Ecto neural progenitor cell (in vitro differentiated cells): ENCODE measurements at places on chromosomes 2 and 18.
A peak's percentile ranks its signal among the peaks of the same experiment; 100 is the strongest.

GRCh38 chr2:110872521-110872920, 140.1 kb downstream of the ACOXL start:
- DNase-seq: no peak

- no peak for DNase-seq
Measured at GRCh38 chr2:3449936-3450335, 69.4 kb downstream of the ADI1 start.

DNA sequence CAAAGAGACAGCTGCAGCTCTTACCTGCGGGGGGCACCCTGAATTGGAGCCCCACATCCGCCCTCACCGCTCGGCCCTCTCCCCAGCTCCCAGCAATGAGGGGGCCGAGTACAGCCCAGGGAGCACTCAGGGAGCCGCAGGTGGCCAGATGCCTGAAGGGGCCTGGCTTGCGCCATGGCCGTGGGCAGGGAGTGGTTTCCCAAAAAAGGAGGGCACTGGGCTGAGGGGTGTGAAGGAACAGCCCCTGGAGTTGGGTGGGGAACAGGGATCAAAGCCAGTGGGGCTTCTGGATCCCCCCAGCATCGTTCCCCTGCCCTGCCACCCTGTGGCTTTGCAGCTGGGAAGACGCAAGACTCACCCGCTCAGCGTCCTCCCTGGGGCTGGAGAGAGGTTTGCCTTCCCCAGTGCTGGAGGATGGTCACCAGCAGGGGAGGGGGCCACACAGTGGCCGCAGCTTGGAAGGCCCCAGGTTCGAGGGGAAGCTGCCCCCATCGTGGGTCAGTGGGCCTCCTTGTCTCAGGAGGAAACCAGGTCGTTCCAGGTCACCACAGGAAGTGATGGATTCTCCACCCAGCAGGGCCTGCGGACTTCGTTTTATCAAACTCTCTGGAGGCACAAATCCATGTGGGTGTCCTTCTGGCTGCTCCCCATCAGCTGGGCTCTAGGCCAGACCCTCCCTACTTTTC, 68.2 kb upstream of the HPCAL1 start:
- DNase-seq: no peak

DNA sequence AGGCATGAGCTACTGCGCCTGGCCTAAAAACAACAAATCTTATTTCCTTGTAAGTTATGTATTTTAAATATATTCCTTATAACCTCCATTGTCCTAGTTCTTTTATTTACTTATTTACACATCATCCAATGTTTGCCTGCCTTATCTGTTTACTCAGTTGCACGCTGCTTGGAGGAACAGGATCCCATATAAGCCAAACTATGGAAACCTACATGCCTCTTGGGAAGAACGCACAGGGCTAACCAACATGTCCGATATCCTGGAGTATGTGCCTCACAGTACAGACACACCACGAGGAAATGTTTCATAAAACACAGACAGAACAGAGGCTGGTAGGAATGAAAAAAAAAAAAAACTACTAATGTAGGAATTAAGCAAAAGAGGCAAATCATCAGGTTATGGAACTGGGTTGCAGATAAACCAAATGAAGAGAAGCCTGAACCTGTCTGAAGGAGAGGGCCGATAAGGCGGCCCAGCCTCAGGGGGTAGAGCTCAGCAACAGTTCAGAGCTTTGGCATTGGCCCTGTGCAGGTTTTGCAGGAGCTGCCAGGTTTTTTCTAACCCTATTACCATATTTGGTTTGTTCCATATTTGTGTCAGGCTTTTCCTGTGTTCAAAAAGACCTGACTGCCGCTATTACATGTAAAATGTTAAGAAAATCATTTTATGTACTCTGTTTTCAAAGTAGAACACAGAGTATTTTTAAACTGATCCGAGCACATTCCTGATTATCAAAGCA, 19.9 kb upstream of the SP3 start:
- DNase-seq: no peak

- DNase-seq: no peak
Measured at GRCh38 chr2:39736640-39737039, 42.4 kb downstream of the THUMPD2 start.

GRCh38 chr18:48391868-48392267, 17.3 kb downstream of the ZBTB7C start:
- DNase-seq: peak; percentile 19

GRCh38 chr2:69580486-69580885, 63.1 kb downstream of the AAK1 start:
- no peak for DNase-seq

DNA sequence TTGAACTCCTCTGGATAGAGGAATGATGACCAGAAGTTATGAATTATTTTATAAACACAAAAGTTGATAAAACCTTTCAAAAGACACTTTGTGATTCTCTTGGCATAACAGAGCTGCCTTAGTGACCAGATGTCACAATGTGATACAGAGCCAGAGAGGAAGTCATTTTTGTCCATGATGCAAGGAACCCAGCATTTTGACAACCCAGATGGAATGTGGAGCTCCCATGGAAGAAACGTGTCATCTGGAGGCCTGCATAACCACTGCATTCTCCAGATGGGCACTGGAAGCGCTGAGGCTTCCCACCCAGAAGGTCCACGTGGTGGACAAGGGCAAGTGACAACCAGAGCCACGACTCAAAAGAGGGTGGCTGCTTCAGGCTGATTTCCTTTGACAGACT, 30.1 kb downstream of the HRH4 start:
- DNase-seq: no peak

DNA sequence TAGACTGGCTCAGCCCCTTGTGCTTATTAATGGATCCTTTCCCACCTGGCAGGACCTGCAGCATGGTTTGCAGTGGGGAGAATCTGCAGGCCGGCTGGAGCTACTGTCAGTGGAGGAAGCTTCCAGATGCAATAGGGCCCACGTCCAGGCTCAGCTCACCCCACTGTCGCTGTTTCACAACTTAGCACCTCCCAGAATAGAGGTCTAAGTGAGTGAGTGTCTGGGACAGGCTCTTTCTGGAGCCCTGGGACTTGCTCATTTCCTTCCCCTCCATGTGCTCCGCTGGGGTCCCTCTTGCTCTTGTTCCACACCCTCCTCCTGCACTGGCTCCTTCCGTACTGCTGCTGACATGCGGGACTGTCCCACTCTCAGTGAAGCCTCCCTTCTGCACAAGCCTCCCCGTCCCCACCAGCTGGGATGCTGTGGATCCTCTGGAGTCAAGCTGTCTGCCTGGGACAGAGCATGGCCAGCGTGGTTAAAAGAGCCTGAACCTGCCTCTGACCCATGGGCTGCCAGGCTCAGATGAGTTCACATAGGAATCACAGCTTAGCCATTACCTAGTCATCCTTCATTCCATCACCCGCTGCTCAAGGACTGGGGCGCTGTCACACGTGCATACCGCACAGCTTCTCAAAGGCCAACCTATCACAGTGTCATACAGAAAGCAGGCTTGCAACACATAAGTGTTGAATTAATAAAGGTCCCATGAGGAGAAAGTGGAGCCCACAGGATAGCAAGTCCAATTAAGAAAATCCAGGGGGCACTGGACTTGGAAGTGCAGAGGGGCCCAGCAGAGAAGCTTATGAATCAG, 135.9 kb downstream of the ACKR3 start:
- no peak for DNase-seq

DNA sequence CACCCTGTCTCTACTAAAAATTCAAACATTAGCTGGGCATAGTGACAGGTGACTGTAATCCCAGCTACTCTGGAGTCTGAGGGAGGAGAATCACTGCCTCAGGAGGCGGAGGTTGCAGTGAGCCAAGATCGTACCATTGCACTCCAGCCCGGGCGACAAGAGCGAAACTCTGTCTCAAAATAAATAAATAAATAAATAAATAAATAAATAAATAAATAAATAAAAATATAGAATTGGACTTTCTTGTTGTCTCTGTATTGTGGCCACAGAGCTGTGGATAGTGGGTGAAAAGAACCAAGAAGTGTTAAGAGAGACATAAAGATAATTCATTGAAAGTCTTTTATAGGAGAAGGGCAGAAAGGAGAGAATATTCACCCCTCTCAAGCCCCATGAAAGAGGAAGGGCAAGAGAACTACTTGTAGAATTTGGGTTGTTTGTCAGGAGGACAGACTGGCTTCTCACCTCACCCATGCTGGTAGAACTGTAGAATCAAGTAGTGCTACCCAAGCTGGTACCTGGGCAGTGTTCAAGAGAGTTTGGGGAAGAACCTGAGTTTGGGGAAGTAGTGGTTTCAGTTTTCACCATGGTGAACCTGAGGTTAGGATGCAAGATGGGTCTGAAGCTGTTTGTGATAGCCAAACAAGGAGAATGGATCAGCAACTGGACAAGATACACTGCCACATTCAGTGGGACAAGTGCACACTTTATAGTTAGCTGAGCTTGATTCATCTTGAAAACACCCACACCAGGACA, 256.5 kb downstream of the CD226 start:
- DNase-seq: no peak

DNA sequence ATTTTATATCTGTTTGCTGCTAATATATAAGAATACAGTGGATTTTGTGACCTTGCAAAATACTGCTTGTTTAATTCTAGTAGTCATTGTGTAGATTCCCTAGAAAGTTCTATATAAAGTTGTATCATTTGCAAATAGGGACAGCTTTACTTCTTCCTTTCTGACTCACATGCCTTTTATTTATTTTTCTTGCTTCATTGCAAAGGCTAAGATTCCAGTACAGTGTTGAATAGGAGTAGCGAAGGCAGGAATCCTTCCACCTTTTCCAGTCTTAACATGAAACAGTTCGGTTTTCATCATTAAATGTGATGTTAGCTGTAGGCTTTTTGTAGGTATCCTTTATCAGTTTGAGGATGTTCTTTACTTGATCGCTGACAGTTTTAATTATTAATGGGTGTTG, 58.1 kb downstream of the DGKD start:
- DNase-seq: no peak

DNA sequence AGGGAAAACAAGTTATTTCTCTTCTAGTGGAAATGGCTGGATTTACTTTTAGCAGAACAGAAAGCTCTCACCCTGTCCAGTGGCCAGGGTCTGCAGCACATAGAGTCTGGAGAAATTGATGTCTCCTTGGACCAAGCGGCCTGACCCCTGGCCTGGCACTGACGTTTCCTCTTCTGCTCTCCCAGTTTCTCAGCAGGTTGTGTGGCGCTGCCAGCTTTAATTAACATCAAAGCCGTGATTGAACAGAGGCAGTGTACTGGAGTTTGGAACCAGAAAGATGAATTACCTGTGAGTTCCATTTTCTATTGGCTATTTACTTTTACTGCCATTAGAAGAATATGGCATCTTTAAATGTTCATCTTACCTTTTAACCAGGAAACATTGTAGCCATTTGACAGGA, 20.9 kb downstream of the CD8A start:
- DNase-seq: no peak

DNA sequence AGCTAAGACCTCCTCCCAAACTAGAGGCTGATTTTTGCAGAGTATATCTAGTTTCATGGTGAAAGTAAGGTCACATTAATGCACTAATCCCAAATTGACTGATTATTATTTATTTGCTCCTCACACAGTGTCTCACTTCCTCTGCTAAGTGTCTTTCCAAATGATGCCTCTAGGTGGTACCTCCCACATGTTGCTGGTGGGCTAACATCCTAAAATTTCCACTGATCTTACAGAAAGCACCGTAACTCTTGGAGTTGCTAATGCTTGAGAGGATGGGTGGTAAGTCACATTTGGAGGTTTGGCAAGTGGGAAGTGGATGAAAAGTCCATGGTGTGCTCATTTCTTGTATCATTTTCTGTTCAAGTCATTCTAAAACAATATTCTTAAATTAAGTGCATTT, 428.7 kb upstream of the GYPC start:
- no peak for DNase-seq

GRCh38 chr2:219049282-219049681, 8.0 kb upstream of the CFAP65 start:
- DNase-seq: no peak

DNA sequence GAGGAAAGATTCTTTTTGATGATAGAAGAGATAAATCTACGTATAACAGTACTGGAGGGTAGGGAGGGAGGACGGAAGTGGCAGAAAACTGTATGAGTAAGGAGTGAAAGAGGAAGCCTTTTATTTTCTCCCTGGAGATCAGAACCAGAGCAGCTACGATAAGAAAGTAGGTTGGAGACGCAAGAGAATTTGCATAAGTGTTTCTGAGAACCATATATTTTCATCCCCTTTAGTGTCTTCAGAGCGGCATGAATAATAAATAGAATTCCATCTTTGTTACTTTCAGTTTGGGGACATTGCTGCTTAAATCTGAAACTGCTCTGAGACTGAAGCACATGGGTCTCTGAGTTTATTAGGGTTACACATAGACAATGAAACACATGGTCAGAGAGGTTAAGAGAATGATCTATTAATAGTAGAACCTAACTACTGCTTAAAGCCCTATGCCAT, 230.2 kb upstream of the TNP1 start:
- DNase-seq: no peak

- peak; percentile 12 for DNase-seq
Measured at GRCh38 chr2:64376926-64377325, 77.0 kb upstream of the LGALSL start.

- DNase-seq: no peak
Measured at GRCh38 chr2:230130668-230131364, 62.1 kb upstream of the SLC16A14 start.

DNA sequence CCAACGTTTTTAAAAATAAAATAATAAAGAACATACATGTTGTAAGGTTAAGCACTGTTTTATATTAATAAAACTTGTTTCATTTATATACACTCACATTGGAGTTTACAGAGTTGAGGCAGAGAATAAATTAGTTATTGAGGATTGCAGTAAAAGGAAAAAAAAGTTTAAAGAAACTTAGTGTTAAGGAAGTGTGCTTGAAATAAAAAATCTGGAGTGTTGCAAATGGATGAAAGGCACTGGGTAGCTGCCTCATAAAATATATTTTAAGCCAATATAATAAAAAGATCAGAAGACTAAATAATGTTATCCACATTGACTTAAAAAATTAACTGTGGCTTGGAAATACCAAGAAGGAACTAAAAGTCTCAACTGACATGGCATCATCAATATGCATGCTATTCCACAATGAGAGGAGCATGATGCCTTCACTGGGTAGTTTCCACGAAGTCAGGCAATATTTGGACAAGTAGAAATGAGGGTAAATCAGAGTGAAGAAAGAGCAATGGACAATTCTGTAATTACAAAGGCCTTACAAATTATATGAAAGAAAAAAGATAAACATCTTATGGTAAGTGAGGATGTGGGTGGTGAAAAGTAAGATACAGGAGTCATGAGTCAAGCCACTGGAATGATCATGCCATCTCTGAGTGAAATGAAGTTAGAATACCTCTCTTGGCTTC, 2.5 kb downstream of the GALNT3 start:
- DNase-seq: no peak

GRCh38 chr2:216165711-216166110, 56.6 kb downstream of the XRCC5 start:
- no peak for DNase-seq

DNA sequence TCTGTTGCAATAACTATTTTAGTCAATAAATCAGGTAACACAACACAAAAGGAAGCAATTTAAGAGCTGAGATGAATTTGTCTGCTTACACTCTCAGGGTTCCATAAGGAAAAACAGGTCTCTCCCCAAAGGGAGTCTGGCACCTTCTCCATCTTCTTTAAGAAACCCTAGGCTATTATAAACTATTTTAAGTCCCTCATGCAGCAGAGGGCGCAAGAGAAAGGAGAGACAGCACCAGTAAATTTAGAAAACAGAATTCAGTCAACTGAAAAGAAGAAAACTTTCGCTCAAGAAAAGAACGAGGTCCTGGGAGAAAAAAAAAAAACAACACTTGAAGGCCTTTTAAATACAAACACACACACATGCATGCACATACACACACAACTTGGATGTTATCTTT, 19.1 kb downstream of the SULT1C4 start:
- no peak for DNase-seq

- DNase-seq: no peak
Measured at GRCh38 chr2:227401550-227401949, 13.8 kb upstream of the SCYGR1 start.

GRCh38 chr2:39529836-39530235, 92.8 kb upstream of the MAP4K3 start:
- DNase-seq: no peak
